NCI-H1105 treated with DMSO at 0.1 percent for 48 hours (cell line): ENCODE measurements at places on chromosomes 1 and 21.

GRCh38 chr1:31957701-31958674 is 19.8 kb upstream of the PTP4A2 start:
- no peak for DNase-seq

DNA sequence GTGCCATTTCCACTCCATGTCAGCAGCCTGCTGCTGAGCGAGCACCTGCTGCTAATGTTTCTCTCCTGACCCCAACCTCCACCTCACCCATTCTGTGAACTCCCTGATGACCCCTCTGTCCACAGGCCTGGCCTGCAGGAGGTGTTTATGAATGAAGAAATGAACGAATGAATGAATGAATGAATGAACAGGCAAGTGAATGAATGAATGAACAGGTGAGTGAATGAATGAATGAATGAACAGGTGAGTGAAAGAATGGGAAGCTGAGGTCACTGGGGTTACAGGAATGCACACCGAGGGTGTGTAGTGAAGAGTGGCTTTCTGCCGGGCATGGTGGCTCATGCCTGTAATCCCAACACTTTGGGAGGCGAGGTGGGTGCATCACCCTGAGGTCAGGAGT is 173.4 kb downstream of the IGSF21 start:
- no peak for DNase-seq

- no peak for DNase-seq
Measured at GRCh38 chr1:22295856-22296255, 153.0 kb upstream of the WNT4 start.

DNA sequence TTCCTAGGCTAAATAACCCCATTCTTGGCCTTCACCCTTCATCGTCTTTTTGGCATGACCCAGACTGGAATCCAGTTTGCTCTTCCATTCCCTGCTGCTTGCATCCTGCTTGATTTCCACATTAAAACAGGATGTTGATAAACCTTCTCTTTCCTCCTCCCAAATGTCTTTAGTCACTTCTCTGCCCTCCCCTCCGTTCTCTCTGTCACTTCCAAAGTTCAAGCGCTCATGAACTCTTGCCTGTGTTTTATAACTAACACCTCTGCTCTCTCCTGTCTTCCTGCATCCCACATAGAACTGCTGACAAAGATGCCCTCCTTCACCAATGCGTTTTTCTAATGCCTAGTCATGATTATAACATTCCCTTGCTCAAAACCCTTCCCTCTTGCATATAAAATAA is 65.6 kb upstream of the SLC44A3 start:
- no peak for DNase-seq

DNA sequence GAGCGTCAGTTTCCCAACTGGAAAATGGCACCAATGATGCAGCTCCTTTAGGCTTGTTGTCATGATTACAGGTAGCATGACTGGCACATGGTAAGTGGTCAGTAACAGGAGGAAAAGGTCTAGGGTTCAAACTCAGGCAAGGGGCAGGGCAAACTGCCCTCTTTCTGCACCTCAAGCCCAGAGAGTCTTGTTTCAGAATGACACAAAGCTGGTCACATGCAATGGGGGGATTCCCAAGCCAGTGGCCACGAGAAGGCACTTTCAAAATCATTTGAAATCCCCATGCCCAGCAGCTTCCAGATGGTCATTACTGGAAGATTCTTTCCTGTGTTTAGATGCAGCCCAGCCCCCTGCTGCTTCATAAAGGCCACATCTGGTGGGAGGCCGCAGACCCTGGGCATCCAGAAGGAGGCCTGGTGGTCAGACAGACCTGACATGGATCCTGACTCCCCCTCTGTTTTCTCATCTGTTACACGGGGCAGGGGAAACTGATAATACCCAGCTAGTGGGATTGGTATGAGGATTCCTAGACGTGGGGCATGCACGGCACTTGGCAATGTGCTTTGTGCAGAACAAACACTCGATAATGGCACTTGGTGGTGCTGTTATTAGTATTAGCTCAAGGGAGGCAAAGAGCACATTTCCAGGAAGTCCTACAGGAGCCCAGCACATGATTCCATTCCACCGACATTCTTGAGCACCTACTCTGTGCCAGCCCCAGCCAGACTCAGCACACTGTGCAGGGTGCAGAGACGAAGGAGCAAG is 6.9 kb upstream of the PLA2G2D start:
- DNase-seq = no peak
